Kidney (tissue), 22 donors: ENCODE measurements at places on chromosomes 2 and 18. TPM values are rescaled to one million over a fixed set of nuclear protein-coding genes. Genes with fewer than 3 reads are reported as not detected.

GRCh38 chr18:35588995-35589394, 7.5 kb downstream of the GALNT1 start:
- H3K4me1 ChIP-seq = no peaks in the 10 kb centered on the region
- no peak for DNase-seq
- no peaks in the 10 kb centered on the region for H3K27me3 ChIP-seq
- no peak overlapping the region for H3K4me3 ChIP-seq
- H3K36me3 ChIP-seq = no peaks in the 10 kb centered on the region
- no peak overlapping the region for H3K27ac ChIP-seq

- DNase-seq = no peak
- H3K36me3 ChIP-seq = no peaks in the 10 kb centered on the region
- H3K4me3 ChIP-seq = no peak overlapping the region
- no peak overlapping the region for H3K27ac ChIP-seq
- no peaks in the 10 kb centered on the region for H3K27me3 ChIP-seq
These were observed 73.7 kb downstream of the RBMS1 start for GRCh38 chr2:160419776-160420505.

DNA sequence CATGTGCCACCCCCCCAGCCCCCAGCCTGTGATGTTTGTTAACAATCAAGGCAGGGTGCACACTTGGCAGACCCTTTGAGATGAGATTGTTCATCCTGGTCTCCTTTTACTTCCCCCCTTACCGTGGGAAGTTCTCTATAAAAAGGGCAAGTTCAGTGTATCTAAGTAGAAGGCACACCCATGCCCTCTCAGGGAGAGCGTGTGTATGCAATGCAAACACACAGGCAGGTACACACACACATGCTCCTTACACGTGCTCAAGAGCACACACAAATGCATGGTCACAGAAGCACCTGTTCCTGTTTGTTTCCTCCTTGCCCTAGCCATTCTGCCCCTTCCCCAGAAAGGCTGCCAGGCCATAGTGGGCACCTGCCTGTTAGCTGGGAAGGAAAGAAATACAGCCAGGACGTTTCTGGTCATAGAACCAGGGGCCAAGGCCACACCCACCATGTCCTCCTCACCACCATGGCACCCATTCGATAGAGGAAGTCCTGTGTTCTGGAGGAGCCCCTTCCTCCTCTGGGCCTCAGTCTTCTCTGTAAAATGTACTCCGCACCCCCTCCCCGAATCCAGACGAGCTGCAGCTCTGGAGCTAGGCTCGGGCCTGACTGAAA, 3.1 kb downstream of the ATOH8 start:
- H3K36me3 ChIP-seq = no peaks in the 10 kb centered on the region
- DNase-seq = no peak
- no peak overlapping the region for H3K27ac ChIP-seq
- peaks cover 8% of the 10 kb centered on the region for H3K4me1 ChIP-seq
- no peaks in the 10 kb centered on the region for H3K27me3 ChIP-seq
- no peak overlapping the region for H3K4me3 ChIP-seq

GRCh38 chr2:190649035-190649797, at the start of gene NAB1:
Gene NAB1, plus strand, starts transcription at chr2:190649083. Its CDS starts 10,094 bp downstream, at chr2:190659177.
- peak within 1 kb of the TSS; percentile 83 for H3K4me3 ChIP-seq
- H3K27ac ChIP-seq = peak within 1 kb of the TSS; percentile 91
- DNase-seq = peak; percentile 77
- H3K27me3 ChIP-seq = no peaks in the 10 kb centered on the region
- no peaks in the 10 kb centered on the region for H3K4me1 ChIP-seq
- no peaks in the 10 kb centered on the region for H3K36me3 ChIP-seq

- no peaks in the 10 kb centered on the region for H3K27me3 ChIP-seq
- DNase-seq = no peak
- H3K4me1 ChIP-seq = peaks cover 11% of the 10 kb centered on the region
- H3K4me3 ChIP-seq = no peak overlapping the region
These were observed 19.5 kb downstream of the NFE2L2 start for GRCh38 chr2:177245010-177245422.

DNA sequence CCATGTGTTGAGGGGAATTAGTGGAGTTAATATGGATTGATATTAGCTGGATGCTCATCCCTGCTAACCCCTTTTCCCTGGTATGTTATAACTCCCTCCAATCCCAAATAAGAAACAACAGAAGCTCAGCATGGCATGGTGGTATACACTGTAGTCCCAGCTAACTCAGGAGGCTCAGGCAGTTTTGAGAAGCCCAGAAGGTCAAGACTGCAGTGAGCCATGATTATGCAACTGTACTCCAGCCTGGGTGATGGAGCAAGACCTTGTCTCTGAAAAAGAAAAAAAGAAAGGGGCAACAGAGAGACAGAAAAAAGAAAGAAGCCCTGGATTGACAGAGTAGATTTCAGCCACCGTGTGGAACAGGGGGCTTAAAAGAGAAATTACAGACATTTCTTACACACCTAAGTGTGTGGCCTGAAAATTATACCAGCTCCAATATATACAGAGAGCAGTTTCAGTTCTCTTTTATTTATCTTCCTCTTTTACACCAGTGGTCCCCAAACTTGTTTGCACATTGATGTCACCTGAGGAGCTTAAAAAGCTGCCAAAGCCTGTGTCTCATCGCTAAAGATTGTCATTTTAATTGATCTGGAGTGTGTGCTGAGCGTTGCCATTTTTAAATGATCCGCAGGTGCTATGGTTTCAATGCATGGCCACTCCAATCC, 203.6 kb downstream of the UBE2E3 start:
- no peaks in the 10 kb centered on the region for H3K27me3 ChIP-seq
- no peaks in the 10 kb centered on the region for H3K36me3 ChIP-seq
- H3K4me3 ChIP-seq = no peak overlapping the region
- DNase-seq = no peak
- H3K27ac ChIP-seq = no peak overlapping the region
- H3K4me1 ChIP-seq = no peaks in the 10 kb centered on the region

- DNase-seq = no peak
- no peak overlapping the region for H3K27ac ChIP-seq
- no peaks in the 10 kb centered on the region for H3K27me3 ChIP-seq
- no peaks in the 10 kb centered on the region for H3K4me1 ChIP-seq
- H3K4me3 ChIP-seq = no peak overlapping the region
These were observed 46.4 kb upstream of the MAP4K3 start for GRCh38 chr2:39483534-39483933.

DNA sequence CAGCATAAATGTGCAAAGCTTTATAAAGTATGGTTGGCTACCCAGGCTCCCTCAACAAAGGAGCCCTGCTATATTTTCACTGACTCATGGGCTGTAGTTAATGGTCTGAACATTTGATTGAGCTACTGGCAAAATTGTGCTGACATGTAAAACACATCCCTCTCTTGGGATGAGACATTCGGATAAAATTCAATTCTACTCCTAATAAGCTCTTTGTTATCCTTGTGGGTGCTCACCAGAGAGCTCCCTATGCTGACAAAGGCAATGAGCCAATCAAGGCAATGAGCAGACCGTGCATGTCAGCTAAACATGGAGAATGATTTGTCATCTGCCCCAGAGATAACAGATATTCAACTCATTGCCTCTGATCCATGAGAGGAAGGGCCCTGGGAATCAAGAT, 27.7 kb downstream of the SERPINB8 start:
- H3K4me1 ChIP-seq = no peaks in the 10 kb centered on the region
- H3K4me3 ChIP-seq = no peak overlapping the region
- DNase-seq = no peak
- H3K36me3 ChIP-seq = no peaks in the 10 kb centered on the region
- no peaks in the 10 kb centered on the region for H3K27me3 ChIP-seq
- H3K27ac ChIP-seq = no peak overlapping the region

DNA sequence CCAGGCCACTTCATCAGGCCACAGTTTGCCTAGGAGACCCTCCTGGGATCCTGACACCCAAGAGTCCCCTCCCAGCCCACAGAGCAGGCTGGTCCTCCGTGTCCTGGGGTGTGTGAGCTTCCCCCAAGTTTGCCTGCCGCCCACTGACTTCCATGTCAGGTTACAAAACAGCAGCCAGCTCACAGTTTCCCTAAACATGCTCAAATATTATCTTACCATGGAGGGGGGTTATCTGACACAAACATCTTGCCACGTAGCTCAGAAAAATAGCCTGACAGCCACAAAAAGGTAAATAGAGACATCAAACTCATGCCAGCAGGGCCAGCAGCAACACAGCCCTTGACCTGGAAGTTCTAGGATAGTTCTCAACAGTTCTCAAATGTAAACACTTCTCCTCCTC, 346.5 kb downstream of the TNS1 start:
- H3K4me3 ChIP-seq = no peak overlapping the region
- peaks cover 12% of the 10 kb centered on the region for H3K4me1 ChIP-seq
- no peak for DNase-seq
- H3K27me3 ChIP-seq = no peaks in the 10 kb centered on the region

GRCh38 chr18:62741118-62741566, 25.8 kb downstream of the PHLPP1 start:
- H3K4me3 ChIP-seq = no peak overlapping the region
- H3K4me1 ChIP-seq = peaks cover 5% of the 10 kb centered on the region
- no peak for DNase-seq
- H3K27me3 ChIP-seq = no peaks in the 10 kb centered on the region
- no peak overlapping the region for H3K27ac ChIP-seq

- H3K27me3 ChIP-seq = no peaks in the 10 kb centered on the region
- no peaks in the 10 kb centered on the region for H3K4me1 ChIP-seq
- H3K4me3 ChIP-seq = no peak overlapping the region
- no peak overlapping the region for H3K27ac ChIP-seq
These were observed 110.6 kb downstream of the C2orf74 start for GRCh38 chr2:61272421-61273070.

DNA sequence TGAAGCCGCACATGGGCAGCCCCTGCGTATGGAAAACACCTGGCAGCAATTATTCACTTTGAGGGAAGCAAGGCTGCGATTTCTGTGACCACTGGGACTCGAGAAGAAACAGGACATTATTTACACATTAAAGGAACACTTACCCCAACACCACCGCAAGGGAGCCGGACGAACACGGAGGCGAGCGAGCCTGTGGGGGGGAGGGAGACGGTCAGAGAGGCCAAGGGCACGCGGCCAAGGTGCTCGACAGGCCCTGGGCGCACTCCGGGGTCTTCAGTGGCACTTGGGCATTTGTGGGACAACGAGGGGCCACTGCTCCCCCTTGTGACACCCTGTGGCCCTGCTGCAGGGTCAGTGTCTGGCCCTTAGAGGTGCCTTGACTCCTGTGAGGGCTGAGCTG, 247.0 kb downstream of the TWIST2 start:
- no peaks in the 10 kb centered on the region for H3K27me3 ChIP-seq
- no peaks in the 10 kb centered on the region for H3K4me1 ChIP-seq
- H3K4me3 ChIP-seq = no peak overlapping the region
- no peak overlapping the region for H3K27ac ChIP-seq

The ASPRV1 gene
- polyA plus RNA-seq = 2.1 TPM

DNA sequence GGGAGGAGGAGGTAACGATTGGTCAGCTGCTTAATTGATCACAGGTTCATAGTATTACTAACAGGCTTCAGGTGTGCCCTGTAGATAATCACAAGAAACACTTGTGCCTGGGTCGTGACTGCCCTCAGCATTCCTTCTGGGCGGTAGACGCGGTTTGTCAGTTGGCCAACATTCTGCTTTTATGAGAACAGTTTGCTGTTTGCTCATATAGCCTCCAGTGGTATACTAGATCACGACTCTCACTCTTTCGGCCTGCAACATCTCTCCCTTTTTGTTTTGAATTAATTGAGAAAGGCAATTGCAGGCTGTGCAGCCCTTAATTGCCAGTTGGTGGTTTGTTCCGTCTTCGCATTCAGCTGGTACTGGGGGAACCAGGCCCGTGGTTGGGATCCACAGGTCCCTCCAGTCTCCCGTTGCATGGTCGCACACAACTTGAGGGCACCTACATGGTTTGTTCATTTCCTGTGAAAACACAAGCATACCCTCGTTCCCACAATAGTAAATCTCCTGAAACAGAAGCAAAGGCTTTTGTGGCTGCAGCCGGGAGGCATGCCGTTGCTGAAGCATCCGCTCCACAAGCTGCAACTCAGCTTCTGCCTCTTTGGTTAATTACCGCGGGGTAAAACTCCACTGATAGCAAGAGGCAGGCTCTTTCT, 30.3 kb upstream of the GPR17 start:
- no peaks in the 10 kb centered on the region for H3K4me1 ChIP-seq
- DNase-seq = no peak
- no peaks in the 10 kb centered on the region for H3K36me3 ChIP-seq
- H3K27ac ChIP-seq = no peak overlapping the region
- no peak overlapping the region for H3K4me3 ChIP-seq
- H3K27me3 ChIP-seq = no peaks in the 10 kb centered on the region

GRCh38 chr2:26668856-26669750, 23.4 kb upstream of the KCNK3 start:
- no peak overlapping the region for H3K4me3 ChIP-seq
- H3K4me1 ChIP-seq = no peaks in the 10 kb centered on the region
- H3K36me3 ChIP-seq = no peaks in the 10 kb centered on the region
- no peaks in the 10 kb centered on the region for H3K27me3 ChIP-seq
- peak; percentile 23 for DNase-seq
- no peak overlapping the region for H3K27ac ChIP-seq

The FSHR gene
- not detected for polyA plus RNA-seq

DNA sequence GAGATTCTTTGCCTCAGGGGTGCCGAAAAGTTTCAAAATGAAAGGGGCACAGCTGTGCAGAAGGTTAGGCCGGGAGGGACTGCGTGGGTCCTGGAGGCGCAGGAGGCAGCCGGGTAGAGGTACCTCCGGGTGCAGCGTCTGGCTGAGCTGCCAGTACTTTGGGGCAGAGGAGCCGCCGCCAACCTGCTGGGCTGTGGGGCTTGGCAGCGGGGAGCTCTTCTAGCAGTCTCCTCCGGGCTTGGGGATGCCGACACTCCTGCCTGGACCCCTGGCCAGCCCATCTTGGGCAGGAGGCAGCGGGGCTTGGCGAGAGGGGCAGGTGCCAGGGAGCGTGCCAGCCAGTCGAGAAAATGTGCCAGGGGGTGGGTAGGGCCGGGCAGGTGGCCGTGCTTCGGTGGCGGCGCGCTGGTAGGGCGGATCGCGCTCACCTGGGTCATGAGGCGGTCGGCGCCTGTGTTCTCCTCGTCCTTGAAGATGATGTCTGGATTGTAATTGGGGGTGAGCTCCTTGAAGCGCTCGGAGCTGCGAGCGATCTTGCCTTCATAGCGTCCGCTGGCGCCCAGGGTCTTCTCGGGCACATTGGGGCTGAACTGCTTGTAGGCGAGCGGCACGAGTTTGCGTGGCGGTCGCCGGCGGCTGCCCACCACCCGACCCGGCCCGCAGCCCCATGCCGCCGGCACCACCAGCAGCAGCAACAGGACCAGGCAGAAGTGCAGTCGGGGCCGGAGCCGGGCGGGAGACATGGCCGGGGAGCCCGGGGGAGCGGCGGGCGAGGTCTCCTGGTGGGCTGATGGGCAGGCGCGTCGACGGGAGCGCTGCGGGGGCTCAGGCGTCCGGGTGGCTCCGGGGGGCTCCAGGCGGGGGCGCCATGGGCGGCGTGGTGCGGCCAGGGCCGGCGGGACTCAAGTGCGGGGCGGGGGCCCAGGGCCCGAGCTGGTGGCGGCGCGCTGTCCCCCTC, 717 bp downstream of the IHH start:
- no peaks in the 10 kb centered on the region for H3K36me3 ChIP-seq
- peaks cover 52% of the 10 kb centered on the region for H3K27me3 ChIP-seq
- DNase-seq = no peak
- H3K4me3 ChIP-seq = no peak overlapping the region

The TCF23 gene
- polyA plus RNA-seq = not detected
